ENCODE measurements at places on chromosomes 11 and 22.

- no peak for DNase-seq
These were observed 12.5 kb downstream of the TP53I11 start for GRCh38 chr11:44938066-44938691.

DNA sequence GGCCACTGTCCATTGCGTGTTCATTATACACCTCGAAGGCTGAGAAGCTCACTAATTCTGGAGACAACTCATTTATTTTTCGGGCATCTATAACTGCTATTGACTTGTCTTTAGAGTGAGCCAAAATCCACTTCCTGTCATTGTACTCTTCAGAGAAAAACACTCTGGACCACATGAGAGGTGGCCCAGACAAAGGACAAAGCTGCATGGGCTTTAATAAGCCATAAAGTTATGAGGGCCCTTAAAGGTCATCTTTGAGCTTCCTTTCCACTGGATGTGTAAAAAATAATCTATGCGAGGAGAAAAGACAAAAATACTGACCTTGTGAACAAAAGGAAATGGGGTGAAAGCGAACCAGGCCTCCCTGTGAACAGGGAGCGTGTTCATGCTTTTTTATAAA lies 63.5 kb upstream of the ZC3H12C start:
- no peak for DNase-seq

GRCh38 chr22:23419931-23420330 lies 160.2 kb downstream of the IGLL1 start:
- DNase-seq, result no peak

GRCh38 chr11:76769645-76770586 lies 13.2 kb upstream of the TSKU start:
- DNase-seq, result no peak

- DNase-seq, result peak; percentile 56
These were observed 4.6 kb upstream of the TMEM126A start for GRCh38 chr11:85643191-85643614.

DNA sequence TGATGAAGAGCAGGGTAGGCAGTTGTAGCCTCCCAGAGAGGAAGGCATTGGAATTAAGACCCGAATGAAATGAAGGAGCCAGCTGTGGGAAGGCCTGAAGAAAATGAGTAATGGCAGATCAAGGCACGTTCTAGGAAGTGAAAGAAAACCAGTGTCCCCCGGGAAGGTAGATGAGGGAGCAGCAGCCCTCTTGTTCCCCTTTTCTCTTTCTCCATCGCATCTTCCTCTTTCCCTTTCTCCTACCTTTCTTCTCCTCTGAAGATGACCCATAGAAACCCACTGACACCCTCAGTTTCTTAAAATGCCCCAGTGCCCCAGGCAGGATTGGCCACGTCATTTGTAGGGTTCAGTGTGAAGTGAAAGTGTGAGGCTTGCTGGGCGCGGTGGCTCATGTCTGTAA lies 172.6 kb upstream of the SEZ6L start:
- DNase-seq, result no peak

DNA sequence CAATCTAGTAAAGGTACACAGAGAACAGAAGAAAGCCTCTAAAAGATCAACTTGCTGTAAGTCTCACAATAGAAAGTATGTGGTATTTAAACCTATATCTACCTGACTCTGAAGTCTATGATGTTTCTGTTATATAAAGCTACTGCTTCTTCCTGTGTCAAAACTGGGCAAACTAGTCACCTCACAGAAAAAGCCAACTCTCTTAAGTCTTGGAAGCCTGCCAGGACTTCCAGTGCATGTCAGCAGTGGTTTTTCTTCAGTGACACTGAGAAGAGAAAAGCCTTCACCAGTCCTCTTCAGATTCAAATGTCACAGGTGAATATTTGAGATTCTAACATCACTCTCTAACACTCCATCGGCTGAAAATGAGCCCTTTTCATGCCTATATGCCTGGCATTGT lies 808.0 kb downstream of the DLG2 start:
- DNase-seq, result no peak

DNA sequence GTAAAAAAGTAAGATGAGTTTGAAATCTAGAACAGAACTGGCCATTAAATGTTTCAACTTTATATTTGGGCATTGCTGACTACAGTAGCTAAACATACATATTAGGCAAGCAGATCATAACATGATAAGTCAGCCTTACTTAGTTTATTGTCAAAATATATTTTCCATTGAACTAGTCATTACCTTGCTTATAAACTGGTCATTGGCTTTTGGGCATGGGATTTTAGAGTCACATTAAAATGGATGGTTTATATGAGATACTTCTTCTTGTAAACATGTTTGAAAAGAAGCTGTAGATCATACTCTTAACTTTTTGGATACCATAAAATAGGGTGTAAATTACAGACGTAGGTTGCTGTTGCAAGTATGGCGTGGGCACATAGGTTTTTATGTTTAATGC lies 2.7 kb downstream of the HIPK3 start:
- DNase-seq, result no peak

- DNase-seq, result no peak
These were observed 13.1 kb upstream of the LYVE1 start for GRCh38 chr11:10581481-10582019.

GRCh38 chr11:33906484-33907186 lies 14.8 kb upstream of the LMO2 start:
- DNase-seq, result no peak

- no peak for DNase-seq
These were observed 67.6 kb downstream of the NCAPD3 start for GRCh38 chr11:134155946-134156865.

DNA sequence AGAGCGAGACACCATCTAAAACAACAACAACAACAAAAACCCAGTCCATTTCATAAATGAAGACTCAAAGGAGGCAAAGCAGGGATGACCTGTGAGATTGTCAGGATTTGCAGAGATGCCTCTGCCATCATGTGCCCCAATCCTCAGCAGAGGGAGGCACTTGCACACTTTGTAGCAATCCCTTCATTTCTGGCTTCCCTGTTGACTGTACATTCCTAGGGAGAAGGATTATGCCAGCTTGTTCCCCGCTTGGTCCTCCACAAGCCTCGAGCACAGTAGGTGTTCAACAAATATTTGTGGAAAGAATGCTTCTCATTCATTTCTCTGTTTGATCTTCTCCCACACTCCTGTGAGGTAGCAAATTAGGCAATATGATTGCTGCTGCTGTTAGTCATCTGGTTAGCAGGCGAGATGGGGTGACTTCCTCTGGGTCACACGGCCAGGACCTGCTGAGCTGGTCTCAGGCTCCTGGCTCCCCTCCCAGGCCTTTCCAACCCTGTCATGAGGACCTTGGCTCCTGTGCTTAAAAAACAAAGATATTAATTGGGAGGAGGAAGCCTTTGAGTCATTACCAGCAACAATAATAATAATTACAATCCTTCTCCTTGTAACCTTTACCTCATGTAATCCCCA lies 34.1 kb downstream of the LIF start:
- no peak for DNase-seq

DNA sequence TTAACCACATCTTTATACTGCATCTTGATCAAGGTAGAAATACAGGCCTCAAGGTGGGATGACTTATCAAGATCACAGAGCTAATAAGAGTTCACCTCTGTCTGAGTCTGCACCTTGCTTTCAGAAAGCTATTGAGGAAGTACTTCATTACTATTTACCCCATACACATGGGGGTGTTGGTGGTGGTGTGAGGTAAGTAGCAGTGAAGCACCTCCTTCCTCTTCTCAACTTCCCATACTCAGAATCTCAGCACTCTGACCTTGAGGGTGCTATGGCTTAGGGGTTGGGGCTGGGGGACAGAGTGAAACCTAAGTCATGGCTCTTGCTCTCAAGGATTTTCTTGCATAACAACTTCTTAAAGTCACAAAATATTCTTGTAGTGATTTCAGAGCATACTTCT lies 56.9 kb downstream of the ME3 start:
- DNase-seq, result no peak

DNA sequence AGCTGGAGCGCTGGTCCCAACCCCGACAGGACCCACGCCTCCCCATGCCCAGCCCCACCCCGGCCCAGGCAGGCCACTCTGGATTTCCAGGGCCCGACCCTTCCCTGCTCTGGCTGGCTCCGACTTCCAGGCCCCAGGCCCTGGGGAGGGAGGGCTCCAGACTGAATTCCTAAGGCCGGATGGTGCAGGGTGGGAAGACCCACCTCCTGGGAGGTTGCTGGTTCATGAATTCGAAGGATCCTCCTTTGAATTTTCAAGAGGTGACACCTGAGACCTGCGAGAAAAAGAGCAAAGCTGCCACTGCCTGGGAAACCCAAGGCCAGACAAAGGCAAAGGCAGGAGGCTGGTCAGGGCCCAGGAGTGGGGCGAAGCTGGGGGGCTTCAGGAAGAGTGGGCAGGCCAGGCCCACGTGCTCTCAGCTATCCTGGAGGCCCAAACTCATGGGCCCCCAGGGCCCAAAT lies 47.0 kb upstream of the LINC01488 start:
- DNase-seq, result no peak

GRCh38 chr11:2977113-2977512 lies 15.0 kb downstream of the NAP1L4 start:
- no peak for DNase-seq

GRCh38 chr11:35035894-35036408 lies 103.0 kb upstream of the CD44 start:
- DNase-seq, result no peak

DNA sequence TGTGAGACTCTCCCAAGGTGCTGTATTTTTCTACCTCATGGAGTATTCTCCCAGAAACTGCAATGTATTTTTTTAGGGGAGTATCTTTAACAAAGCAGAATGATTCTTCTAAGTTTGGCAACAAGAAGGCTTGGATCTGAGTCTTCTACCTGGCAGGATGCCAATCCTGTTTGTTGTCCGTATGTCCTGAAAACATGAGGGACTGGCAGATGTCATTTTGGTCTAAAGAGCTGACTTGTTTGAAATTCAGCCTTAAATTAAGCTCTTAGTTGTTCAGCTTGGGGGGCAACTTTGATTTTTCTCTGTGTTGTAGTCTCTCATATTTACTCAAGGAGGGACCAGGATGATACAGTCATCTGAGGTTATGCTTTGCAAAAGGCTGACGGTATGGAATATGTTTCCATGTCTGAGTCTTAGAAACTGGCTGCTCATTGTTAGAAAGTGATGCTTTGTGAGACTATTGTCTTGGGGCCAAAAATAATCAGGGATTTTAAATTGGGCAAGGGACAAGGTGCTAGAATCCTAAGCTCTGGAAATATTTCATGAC lies 9.3 kb downstream of the MRPL16 start:
- no peak for DNase-seq

DNA sequence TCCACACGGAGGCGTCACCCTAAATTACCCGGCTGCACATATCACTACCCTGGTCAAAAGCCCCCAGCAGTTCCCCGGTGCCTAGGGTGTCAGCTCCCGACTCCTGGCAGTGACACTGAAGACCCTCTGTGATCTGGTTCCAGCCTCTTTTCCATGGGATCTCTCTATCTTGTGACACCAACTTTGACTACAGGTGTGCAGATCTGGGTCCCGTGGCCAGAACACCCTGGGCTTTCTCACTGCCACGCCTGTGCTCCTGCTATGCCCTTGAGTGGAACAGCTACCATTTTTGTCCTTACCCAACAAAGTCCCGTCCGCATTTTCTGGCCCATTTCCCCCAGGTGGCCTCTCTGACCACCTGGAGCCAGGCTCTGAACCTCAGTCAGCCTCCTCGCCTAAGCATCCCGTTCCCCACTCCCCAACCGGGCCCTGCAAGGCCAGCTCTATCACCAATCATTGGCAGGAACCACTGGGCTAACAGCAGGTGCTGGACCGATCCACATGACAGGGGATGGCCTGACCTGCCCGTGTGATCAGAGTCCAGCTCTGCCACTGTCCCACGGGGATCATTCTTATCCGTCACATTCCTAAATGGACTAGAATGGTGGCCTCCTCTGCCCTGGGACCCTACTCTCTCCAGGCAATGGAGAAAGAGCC lies 20.7 kb upstream of the CBX7 start:
- no peak for DNase-seq

DNA sequence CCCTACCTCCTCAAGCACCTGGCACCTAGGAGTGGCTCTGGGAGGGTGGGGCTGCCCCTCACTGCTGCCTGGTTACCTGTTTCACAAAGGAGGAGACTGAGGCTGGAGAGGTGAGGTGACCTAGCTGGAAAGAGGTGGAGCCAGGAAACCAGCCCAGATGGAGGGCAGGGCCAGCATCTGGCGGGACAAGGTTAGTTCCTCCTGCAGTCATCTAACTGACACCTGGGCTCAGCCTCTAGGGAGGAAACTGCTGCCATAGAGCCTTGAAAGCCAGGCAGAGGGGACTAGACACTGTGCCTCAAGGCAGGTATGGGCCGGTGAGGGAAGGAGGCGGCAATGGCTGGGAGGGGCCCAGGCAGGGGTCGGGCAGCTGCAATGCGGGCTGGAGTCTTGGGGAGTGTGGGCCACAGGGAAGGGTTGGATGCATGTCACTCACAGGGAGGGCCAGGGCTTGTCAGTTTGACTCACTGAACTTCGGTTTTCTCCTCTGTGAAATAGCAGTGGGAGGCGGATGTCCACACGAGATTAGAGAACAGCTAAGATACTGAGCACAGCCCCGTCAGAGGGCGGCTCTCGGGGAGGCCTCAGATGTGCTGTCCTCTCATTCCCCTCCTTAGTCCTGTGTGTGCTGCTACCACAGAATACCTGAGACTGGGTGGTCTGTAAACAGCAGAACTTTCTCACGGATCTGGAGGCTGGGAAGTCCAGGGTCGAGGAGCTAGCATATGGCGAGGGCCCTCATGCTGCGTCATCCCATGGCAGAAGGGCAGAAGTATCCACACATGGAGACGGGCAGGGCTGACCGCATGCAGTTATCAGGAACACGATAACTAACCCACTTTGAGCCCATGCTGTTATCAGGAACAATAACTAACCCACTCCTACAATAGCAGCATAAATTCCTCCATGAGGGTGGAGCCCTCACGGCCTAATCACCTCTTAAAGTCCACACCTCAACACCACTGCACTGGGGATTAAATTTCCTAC lies 16.1 kb downstream of the MGAT3 start:
- no peak for DNase-seq

- no peak for DNase-seq
These were observed 117.7 kb upstream of the CCDC90B start for GRCh38 chr11:83403691-83404389.

DNA sequence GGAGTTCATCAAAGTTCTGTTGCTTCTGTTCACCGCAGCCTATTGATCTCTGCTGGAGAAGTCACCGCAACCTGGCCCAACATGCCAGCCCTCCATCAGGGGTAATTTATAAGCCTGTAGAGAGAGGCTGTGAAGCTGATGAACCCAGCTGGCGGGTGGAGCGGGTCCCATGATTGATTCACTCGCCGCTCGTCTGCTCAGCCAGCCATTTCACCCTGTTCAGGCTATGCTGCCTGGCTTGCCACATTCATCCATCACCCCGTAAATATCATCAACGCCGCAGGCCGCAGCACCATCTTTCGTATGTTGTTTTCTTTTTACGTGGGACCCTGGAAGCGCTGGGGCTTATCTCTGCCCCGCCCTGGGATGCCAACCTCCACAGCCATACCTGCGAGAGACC lies 116.7 kb upstream of the OPCML start:
- DNase-seq, result no peak

- no peak for DNase-seq
These were observed 85.8 kb downstream of the UVRAG start for GRCh38 chr11:75900848-75901247.

- DNase-seq, result no peak
These were observed 4.2 kb downstream of the MMP1 start for GRCh38 chr11:102793677-102794290.

Measured in right forelimb (tissue), 1 donor.